ENCODE measurements at places on chromosomes 11 and 22.

- H3K27me3 ChIP-seq = no peaks in the 10 kb centered on the region
- no peak for DNase-seq
- no peaks in the 10 kb centered on the region for H3K36me3 ChIP-seq
- H3K4me1 ChIP-seq = no peaks in the 10 kb centered on the region
- H3K4me3 ChIP-seq = no peak overlapping the region
- no peak overlapping the region for H3K27ac ChIP-seq
These were observed 102.9 kb upstream of the PLET1 start for GRCh38 chr11:112363527-112363926.

GRCh38 chr11:67345920-67346819 lies 7.2 kb downstream of the POLD4 start:
- H3K27ac ChIP-seq = no peak overlapping the region
- H3K4me3 ChIP-seq = no peak overlapping the region
- peaks cover 2% of the 10 kb centered on the region for H3K4me1 ChIP-seq
- H3K36me3 ChIP-seq = no peaks in the 10 kb centered on the region
- H3K27me3 ChIP-seq = no peaks in the 10 kb centered on the region

DNA sequence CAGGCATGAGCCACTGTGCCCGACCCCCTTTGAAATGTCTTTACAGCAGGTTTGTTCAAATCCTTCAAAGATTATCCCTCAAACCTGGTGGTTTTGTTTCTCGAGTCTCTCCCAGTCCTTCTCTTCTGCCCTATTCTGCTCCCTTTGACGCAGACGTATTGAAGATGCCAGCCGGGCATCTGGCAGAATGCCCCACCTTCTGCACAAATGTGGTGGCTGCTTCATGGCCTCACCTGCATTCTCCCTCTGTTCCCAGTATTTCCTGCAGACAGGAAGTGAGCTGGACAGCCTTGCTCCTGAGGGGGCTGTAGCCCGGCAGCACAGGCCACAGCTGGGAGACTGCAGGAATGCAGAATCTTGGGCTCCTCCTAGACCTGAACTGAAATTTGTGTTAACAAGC lies 4.8 kb upstream of the NAP1L4 start:
- no peaks in the 10 kb centered on the region for H3K4me1 ChIP-seq
- H3K4me3 ChIP-seq = no peak overlapping the region
- H3K36me3 ChIP-seq = peaks cover 28% of the 10 kb centered on the region
- no peaks in the 10 kb centered on the region for H3K27me3 ChIP-seq
- no peak for DNase-seq

- H3K36me3 ChIP-seq = no peaks in the 10 kb centered on the region
- no peak within 1 kb of the TSS for H3K27ac ChIP-seq
- H3K4me3 ChIP-seq = no peak within 1 kb of the TSS
- no peak for DNase-seq
These were observed at the start of gene CYTH4 for GRCh38 chr22:37282385-37282677. TSS of gene CYTH4 (plus strand) at chr22:37282508. CDS start at chr22:37282570, 62 bp downstream.
